ENCODE measurements at places on chromosomes 2 and 18.

DNA sequence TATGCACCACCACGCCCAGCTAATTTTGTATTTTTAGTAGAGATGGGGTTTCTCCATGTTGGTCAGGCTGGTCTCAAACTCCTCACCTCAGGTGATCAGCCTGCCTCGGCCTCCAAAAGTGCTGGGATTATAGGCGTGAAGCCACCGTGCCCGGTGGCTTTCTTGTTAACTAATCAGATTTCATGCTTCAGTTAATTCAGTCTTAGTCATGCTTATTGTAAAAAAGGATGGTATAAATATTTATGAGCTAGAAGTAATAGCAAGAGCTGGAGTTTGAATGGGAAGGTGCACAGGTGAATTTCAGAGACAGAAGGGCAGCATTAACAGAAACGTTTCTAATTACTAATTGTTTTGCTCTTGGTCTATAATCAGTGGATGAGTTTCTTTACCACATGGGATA is 10.3 kb downstream of the GEMIN6 start:
- no peak for DNase-seq

GRCh38 chr18:2121224-2121623 is 450.1 kb downstream of the METTL4 start:
- no peak for DNase-seq

GRCh38 chr18:12317664-12318333 is 9.8 kb downstream of the TUBB6 start:
- no peak for DNase-seq

GRCh38 chr2:127589358-127589757 is 53.9 kb downstream of the MYO7B start:
- no peak for DNase-seq

DNA sequence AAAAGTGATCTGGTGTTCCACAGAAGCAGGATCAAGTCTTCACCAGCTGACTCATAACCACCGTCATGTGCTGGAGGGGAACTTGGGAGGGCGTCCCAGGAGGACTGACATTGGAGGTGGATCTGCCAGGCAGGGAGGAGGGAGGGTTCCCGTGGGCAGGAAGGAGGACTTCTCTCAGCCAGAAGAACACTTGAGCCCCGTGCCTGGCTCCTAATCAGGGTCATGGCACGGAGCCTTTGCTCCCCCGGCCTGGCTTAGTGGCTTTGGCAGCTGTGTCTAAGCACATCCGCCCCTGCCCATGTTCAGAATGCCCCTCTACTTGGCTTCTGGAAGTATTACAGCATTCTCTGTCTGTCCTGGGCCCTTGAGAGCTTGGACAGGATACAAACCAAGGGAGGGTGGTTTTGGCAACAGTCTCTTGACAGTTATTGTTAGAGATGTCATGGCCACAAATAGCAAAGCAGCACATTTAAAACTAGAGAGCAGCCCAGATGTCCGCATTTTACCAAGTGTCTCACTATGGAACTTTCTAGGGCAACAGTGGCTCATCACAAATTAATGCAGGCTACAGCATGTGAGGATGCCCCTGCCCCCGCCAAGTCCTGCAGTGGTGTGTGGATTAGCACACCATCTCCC is 11.5 kb downstream of the PPP1R7 start:
- no peak for DNase-seq

DNA sequence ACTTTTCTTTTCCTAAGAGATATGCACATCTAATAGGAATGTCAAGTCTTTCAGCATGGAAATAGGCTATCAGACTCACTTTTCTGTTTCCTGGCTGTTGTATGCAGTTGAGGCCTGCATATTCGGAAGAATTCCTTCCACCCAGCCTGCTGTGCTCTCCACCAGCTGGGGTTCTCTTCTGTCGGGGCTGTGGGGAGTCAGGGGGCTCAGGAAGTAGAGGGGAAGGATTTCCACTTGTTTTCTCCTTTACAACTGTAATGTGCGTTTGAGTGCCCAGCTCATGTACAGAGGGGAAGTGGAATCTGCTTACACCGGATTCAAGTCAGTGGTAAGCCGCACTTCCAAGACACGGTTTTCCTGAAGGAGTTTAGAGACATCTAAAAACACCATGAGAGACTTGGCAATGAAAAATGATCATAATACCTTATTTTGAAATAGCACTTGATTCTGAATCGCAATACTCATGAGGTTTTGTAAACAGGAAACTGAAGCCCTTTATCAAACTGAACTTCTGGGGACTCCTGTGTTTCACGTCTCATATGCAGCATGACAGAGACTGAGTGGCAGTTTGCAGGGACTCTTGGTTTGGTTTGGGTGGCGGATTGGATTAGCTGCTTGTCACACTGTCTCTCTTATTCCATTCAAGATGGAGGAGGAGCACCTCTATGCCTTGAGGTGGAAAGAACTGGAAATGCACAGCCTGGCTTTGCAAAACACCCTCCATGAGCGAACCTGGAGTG is 90.4 kb downstream of the MTCL1 start:
- DNase-seq: no peak

DNA sequence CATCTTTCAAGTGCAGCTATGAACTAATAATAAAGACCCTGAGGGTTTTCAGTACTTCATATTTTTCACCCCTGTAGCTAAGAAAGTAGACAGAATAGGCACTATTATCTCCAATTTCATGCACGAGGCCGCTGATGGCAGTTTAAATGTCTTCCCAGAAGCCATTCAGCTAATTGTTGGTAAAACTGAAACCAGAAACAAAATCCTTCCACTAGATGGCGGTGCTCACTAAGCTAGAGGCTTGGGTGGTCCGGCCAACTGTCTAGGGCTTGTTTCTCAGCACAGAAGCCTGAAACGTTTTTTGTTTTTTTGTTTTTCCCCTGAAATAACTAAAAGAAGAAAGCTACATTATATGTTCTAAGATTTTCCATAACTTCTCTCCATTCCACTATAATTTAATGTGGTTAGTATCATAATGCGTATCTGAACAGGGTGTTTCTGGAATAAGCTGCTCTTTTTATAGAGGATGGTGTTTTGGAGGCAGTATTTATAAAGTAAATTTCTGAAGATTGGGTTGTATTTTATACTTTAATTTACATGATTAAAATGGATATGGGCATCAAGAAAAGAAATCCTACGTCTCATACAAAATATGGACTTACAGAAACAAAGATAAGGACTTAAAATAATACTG is 159.4 kb downstream of the PIK3C3 start:
- DNase-seq: peak; percentile 92

GRCh38 chr2:151243468-151243867 is 18.2 kb downstream of the RBM43 start:
- DNase-seq: no peak

DNA sequence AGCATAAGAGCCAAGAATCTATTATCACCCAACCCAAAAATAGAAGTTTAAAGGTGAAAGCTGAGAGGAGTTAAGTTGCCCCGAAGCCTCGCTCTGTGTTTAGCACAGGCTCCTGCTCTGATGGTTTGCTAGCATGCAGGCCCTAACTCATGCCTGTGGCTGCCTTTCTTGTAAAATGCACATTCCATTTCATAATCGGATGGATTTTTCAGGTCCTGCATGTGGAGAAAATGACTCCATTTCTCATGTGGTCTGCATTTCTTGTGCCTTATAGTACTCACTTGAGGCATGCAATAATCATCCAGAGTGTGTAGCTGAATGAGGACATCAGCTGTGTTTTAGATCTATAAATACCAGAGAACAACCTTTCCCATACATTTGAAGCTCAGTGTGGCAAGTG is 381.8 kb downstream of the CPS1 start:
- DNase-seq: no peak

- DNase-seq: no peak
These were observed 37.3 kb upstream of the LNPK start for GRCh38 chr2:176039375-176039774.

- peak; percentile 72 for DNase-seq
These were observed 78.8 kb upstream of the LCLAT1 start for GRCh38 chr2:30368258-30368657.

DNA sequence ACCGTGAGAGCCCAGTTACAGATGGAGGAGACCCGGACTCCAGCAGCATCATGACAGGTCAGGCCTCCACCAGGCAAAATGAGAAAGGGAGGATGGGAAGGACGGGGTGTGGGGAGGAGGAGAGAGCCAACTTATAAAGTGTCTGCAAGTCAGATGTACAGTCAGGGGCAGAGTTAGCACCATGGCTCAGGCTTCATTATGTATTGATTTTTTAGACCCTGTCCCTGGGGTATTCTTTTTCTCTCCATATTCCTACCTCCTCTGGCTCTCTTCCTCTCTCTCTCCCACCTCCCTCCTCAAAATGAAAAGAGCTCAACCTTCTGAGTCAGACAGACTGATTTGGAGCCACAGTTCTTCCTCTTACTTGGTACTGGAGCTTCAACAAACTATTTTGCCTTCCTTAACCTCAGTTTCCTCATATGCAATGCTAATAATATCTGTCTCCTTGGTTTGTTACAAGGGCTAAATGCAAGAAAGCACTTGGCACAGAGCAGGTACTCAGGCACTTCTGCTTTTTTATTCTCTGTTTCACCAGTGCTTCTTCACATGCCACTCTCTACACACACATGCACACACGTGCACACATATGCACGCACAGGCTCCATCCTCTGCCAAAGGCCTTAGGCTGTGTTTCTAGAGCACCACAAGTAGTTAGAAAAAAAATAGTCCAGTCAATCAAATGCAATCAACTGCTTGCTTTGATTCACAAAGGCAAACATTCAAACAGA is 92.3 kb upstream of the PKDCC start:
- DNase-seq: no peak

Data from left kidney (tissue), 8 donors.